ENCODE measurements at places on chromosomes 11 and 22. TPM values are rescaled to one million over a fixed set of nuclear protein-coding genes. Genes with fewer than 3 reads are reported as not detected.

- H3K27ac ChIP-seq = peak overlapping the region; percentile 65
- DNase-seq = no peak
- no peaks in the 10 kb centered on the region for H3K27me3 ChIP-seq
- H3K4me1 ChIP-seq = peaks cover 73% of the 10 kb centered on the region
Measured at GRCh38 chr11:113192121-113192925, 122.1 kb upstream of the TTC12 start.

- H3K27me3 ChIP-seq = no peaks in the 10 kb centered on the region
- no peak for DNase-seq
- no peak overlapping the region for H3K27ac ChIP-seq
- H3K4me1 ChIP-seq = no peaks in the 10 kb centered on the region
- peaks cover 53% of the 10 kb centered on the region for H3K36me3 ChIP-seq
- H3K4me3 ChIP-seq = no peak overlapping the region
Measured at GRCh38 chr11:68911731-68912130, 8.0 kb downstream of the IGHMBP2 start.

GRCh38 chr11:12200991-12201985 lies 90.9 kb downstream of the MICAL2 start:
- H3K4me3 ChIP-seq = peak overlapping the region; percentile 15
- H3K27ac ChIP-seq = peak overlapping the region; percentile 88
- peaks cover 49% of the 10 kb centered on the region for H3K4me1 ChIP-seq
- H3K36me3 ChIP-seq = peaks cover 34% of the 10 kb centered on the region
- no peaks in the 10 kb centered on the region for H3K27me3 ChIP-seq
- peak; percentile 71 for DNase-seq

KDM4E gene
- not detected for total RNA-seq

GPHA2 gene
- total RNA-seq = not detected
